Activated CD8-positive, alpha-beta memory T cell treated with anti-CD3 and anti-CD28 coated beads for 1 hour (primary cell): ENCODE measurements at places on chromosomes 16 and 17.

- no peak for DNase-seq
These were observed 1.6 kb downstream of the HOXB2 start for GRCh38 chr17:48543107-48543853.

- no peak for DNase-seq
These were observed 5.1 kb downstream of the PITPNA start for GRCh38 chr17:1557355-1558095.

DNA sequence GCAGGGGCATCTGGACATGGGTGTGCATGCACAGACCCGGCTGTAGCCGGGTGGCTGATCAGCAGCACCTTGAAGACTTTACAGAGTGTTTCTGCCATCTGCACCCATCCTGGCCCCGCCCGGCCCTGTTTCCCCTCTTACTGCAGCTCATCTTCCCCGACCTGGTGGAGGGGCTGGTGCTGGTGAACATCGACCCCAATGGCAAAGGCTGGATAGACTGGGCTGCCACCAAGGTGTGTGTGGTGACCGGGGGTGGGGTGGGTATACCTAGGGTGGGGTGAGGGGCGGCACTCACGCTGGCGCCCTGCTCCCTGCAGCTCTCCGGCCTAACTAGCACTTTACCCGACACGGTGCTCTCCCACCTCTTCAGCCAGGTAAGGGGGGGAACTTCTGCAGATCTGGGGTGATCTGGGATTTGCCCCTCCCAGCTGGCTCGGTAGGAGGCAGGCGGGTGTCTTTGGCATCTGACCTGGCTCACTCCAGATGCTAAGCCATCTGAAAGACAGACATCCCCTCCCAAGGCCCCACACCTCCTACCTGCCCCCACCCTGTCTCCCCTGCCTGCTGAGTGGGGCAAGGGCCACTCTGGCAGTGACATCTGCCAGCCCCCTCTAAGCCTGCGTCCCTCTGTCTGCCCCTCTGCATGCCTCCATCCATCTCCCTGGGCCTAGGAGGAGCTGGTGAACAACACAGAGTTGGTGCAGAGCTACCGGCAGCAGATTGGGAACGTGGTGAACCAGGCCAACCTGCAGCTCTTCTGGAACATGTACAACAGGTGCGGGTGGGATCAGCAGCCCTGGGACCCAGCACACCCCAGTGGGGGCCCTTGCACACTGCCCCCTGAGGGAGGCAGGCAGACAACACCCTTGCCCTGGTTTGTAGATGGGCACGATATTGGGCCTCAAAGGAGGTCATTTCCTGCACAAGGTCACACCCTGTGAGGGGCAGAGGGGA lies 6.6 kb downstream of the NDRG4 start:
- DNase-seq = no peak

DNA sequence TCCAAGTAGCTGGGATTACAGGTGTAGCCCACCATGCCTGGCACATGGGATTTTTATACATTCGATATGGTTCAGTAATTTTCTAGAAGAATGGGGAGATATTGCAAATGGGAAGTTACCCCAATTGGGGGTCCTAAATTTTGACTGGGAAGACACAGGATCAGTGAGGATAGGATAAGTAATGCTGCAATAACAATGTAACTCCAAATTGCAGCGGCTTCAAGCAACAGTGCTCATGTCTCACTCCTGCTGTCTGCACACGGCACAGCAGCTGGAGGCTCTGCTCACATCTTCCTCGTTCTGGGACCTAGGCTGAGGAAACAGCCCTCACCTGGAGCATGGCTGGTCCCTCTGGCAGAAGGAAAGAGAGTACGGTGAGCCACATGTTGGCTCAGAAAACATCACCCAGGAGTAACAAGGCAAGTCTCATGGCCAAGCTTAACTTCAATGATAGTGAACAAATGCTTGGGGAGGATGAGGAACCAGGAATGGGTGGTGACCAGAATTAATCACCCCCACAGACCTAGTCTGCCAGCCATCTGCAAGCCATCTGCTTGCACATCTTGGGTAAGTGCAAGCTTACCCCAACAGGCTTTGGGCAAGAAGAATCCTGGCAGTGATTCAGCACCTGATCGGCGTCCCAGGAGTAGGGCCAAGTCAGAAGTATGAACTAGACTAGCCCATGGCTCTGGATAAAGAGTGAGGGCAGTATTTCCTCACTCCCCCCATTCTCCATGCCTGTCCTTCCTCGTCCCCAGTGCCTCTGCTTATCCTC lies 229.2 kb downstream of the COPRS start:
- DNase-seq = no peak

DNA sequence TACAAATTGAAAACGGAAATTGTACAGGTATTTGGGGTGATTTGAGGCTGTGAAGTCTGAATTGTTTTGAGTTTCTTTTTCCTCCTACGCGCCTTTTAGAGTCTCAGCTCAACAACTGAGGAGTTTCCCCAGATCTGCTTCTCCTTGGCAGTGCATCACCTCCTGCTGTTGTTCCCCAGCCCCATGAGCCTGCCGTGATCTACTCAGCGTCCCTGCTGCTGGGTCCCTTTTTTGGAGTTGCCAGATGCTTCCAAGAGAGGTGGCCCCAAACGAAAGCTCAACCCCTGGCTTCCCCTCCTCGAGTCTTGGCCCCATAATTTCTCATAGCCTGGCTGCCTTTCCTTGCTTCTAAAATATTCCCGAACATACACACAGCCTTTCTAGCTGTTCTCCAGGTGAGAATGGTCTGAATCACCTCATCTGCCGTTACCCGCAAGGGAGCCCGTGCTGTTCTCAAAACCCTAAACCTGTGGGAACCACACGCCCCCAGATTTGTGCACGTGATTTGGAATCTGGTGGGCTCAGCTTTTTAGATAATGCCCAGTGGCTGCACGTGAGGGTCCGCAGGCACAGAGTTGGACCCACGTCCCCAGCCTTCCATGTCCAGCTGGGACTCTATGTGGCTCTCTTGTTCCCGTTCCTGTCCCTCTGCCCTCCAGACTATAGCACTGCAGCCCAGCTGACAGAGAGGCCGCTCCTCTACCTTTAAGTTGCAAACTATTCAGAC lies 179.1 kb upstream of the CHMP6 start:
- DNase-seq = no peak

DNA sequence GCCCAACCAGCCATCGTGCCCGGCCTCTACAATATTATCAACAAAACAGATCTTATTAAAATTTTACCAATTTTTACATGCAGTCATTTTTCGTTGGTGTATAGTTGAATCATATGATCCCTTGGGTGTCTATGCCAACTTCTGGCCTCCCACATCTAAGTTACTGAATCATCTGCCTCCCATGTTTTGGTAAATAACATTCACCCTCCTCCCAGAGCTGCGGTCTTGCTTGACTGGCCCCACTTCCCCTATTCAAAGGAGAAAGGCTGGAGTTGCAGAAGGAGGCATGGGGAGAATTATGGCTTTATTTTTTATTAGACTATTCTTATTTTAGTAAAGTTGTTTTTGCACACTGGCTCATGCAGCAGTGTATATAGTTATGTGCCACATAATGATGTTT lies 18.5 kb upstream of the CCL23 start:
- no peak for DNase-seq

DNA sequence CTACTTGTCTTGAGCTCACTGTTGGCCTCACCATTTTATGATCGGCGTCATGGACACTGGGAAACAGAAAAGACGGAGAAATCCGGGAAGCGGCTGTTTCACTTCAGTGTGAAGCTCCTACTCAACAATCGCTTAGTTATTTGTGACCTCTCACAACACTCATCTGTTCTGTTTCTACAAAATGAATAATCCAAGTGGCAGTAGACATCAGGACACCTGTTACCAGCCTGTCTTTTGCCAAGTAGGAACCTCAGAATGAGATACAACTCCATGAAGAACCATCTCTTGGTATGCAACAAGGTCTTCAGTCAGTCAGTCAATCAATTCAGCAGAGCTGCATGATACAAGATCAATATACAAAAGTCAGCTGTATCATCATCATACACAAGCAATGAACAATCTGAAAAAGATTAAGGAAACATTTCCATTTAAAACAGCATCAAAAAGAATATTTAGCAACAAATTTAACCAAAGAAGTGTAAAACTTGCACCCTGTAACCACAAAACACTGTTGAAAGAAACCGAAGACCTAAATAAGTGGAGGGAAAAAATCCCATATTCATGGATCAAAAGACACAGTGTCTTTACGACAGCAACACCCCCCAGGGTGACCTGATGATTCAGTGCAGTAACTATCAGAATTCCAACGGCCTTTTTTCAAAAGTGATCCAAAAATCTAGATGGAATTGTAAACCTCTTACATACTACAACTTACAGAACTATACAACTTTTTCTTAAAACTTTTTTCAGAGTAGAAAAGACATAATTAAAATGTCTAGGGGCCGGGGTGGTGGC lies 63.4 kb downstream of the ANKRD11 start:
- no peak for DNase-seq

GRCh38 chr16:24139282-24139681 lies 116.9 kb upstream of the CACNG3 start:
- no peak for DNase-seq

- no peak for DNase-seq
These were observed 497.7 kb upstream of the CDH11 start for GRCh38 chr16:65619606-65620005.

DNA sequence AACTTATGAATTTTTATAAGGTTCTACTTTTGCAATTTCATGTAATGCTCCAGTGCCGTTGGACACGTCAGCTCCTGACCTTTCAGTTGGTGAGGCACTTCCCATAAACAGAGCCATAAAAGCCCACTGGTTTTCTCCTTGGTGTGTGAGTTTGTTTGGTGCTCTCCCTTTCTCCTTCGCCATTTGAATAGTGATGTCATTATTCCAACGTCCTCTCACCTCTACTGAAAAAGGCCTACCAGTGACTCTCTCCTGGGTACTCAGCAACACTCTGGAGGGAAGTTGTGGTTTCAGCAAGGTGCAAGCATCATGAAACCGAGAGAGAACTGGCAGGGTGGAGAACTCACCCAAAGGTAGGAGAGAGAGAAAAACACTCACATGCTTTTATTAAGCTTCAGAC lies 29.6 kb upstream of the HNF1B start:
- no peak for DNase-seq

- DNase-seq = no peak
These were observed 18.9 kb downstream of the KPNA2 start for GRCh38 chr17:68054296-68054900.

- no peak for DNase-seq
These were observed 30.6 kb downstream of the C16orf74 start for GRCh38 chr16:85720302-85720637.

- DNase-seq = no peak
These were observed 1.3 kb downstream of the ALOX12 start for GRCh38 chr17:6997171-6997570.

GRCh38 chr17:73924114-73924908 lies 279.2 kb upstream of the RPL38 start:
- DNase-seq = no peak
